ENCODE measurements at places on chromosomes 6 and 20.

DNA sequence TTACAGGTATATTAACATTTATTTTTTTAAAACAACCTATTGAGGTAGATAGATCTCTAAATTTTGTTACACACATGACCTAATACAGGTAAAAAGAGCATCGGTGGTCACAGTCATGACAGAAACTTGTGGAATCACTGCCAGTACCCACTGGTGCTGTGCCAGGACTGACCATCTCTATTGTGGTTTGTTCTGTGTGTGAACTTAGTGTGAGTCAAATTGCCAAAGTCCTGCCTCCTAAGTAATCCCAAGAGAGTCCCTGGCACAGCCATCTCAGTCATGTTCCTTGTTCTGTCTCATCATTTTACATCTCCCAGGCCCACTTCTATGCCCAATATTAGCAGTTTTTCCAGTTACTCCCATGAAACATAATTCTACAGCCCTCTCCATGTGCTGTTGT, 21.4 kb downstream of the GSTA2 start:
- DNase-seq, result no peak

DNA sequence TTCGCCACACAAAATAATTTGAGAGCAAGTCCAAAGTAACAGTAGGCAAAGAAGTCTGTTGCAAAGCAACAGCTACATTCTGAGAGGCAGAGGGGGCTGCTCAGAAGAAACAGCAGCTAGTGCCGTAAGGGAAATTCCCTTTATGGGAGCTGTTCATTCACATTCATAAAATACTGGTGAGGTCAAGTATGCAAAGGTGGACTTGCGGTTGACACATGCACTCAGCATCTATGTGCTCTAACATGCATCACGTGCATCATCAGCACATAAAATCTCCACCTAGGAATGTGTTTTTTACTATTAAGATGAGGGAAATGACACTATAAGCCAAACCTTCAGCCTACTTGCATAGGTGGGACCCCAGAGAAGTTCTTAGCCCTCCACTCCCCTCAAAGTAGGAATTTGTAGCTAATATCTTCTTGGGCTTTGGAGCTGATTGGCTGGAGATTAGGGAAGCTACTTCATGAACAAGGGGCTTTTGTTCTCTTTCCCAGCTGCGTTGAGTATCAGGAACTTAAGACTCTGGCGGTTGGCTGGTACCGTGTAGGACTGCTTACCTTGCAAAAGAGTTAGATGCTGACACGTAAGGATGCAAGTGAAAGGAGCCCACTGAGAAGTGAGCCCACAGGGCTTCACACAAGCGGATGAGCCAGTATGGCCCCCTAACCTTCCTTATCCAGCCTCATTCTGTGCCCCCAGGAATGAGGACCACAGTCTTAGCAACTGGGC, 12.4 kb downstream of the CST3 start:
- DNase-seq, result no peak

GRCh38 chr20:6940048-6940447, 172.6 kb downstream of the BMP2 start:
- no peak for DNase-seq

DNA sequence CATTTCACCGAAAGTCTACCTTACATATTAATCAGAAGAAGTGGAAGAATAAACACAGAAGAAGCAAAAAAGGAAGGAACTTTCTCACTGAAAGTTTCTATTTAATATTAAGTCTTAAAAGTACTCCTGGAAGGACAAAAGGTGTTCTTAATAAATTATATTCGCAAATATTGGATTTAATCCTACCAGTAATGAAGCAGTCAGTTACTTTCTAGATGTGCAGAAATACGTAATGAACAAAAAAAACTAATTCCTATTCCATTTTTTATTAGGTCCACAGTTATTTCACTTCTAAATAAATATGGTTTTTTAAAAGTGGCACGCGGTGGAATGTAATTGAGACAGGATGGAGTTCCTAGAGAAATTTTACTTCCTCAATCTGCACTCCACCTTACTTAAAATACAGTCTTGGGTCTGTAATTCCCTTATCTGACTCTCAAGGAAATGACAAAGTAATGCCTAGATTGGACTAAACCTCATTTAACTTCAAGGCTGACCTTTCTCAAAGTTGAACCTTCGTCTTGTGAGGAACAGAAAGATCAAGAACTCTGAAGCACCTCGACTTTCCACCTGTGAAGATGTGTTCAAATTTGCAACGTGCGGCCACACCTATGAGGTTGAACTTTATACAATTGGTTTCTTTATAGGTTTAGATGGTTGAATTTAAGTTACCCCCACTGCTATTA, 1.1 kb upstream of the TRAM2 start:
- DNase-seq, result no peak

GRCh38 chr6:6591778-6592465, 3.4 kb downstream of the LY86 start:
- no peak for DNase-seq

DNA sequence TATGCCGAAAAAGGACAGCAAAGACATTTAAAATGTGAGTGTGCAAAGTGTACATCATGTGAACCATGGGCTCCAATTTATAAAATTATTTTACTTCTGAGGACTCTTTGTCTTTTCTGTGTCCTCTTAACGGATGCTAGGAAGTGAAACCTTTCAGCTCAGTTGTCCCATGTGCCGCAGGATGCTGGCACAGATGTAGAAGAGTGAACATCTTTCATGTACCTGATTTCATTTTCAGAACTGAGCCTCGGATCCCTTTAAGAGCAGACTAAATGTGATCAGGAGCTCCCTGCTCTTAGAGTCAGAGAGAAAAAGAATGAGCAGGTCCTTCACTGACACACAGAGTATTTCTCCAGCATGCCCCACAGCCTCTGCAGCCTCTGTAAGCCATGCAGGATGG, 27.6 kb upstream of the FUCA2 start:
- DNase-seq, result no peak

DNA sequence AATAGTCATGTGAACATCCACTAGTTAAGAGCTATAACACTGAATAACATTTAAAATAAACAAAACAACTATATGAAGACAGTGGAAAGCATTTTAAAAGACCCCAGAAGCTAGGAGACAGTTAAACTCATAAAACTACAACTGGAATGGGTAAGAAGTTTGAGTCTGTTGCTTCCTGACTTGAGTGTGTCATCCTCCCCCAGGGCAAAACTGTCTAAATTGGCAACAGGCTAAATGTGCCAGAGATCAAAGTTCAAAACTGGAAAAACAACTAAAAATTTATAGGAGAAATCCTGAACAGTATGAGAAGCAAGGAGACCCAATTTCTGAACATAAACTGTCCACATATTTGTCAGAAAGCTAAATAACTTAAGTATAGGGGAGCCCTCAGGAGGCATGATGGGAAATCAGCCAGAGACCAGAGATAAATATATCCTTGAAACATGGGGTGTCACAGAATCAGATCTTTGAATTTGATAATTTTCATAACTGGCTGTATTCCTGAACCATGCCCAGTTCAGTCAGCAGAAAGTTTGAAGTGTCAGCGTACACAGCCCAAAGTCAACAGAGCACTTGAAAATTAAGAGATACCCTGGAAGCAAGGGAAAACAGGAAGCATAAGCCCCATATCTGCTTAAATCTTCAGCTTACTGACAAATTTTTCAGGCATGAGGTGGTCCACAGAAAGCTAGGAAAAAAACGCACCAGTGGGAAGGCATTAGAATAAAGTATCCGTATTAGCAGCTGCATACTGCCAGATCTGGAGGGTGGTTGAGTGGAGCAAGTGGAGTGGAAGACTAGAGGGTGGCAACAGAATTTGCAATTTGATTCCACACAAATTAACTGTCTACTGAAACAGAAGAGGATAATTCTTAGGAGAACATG, 516.1 kb upstream of the MAN1A1 start:
- DNase-seq, result no peak

GRCh38 chr6:124797224-124797623, 165.0 kb upstream of the RNF217 start:
- DNase-seq, result no peak

GRCh38 chr6:166771701-166772100, 144.7 kb upstream of the RPS6KA2 start:
- no peak for DNase-seq

- DNase-seq, result no peak
Observed at GRCh38 chr6:139515511-139515910, 141.1 kb upstream of the CITED2 start.

DNA sequence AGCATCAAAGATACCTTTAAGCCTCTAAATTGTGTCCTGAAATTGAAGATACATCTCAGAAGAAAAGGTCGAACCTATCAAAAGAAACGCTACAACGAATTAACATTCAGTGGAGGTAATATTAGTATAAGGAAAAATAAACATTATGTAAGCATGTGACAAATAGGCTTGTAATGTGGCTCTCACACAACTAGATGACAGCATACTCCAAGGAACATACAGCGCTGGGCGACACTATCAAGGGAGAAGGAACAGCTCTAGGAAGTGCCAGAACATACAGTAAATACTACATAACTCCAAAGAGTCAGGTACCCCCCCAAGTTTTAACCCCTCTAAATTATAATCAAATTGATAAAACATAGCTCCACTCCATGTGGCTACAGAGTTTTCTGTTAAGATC, 103.5 kb downstream of the LAMP5 start:
- no peak for DNase-seq

GRCh38 chr6:11196511-11197174, 35.8 kb downstream of the NEDD9 start:
- DNase-seq, result no peak

- no peak for DNase-seq
Observed at GRCh38 chr6:105178110-105178509, 1.7 kb downstream of the POPDC3 start.

DNA sequence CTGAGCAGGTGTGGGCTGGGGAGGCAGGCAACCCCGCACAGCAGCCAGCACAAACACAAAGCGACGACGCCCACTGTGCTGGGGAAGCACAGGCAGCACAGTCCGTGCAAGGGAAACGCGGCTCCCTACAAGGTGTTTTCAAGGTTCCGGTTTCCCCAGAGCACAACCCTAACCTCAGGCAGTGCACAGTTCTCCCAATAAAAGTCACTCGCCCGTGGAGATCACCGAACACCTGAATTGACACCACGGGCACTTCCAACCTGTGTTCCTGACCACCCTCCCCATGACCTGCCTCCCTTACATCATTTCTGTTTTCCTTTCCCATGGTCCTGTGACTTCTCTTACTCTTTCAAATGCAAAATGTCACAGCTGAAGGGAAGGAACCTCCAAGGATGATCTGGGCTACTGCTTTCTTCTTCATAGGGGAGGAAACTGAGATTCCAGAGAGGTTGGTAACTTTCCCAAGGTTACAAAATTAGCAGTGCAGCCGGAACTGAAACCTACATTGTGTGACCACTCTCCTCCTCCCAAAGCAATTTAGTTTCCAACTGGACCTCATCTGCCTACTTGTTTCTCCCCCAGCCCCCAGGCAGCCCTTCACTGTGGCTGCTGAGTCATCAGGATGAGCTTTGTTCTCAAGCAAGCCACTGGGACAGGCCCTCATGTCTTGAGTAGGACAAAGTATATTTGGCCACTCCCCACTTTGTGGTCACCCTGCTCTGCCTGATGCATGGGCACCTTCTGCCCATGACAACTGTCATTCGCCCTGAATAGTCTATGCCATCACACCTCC, 125.3 kb downstream of the ATXN1 start:
- no peak for DNase-seq

- DNase-seq, result peak; percentile 50
Observed at GRCh38 chr20:46010491-46011391, 2.0 kb downstream of the MMP9 start.

DNA sequence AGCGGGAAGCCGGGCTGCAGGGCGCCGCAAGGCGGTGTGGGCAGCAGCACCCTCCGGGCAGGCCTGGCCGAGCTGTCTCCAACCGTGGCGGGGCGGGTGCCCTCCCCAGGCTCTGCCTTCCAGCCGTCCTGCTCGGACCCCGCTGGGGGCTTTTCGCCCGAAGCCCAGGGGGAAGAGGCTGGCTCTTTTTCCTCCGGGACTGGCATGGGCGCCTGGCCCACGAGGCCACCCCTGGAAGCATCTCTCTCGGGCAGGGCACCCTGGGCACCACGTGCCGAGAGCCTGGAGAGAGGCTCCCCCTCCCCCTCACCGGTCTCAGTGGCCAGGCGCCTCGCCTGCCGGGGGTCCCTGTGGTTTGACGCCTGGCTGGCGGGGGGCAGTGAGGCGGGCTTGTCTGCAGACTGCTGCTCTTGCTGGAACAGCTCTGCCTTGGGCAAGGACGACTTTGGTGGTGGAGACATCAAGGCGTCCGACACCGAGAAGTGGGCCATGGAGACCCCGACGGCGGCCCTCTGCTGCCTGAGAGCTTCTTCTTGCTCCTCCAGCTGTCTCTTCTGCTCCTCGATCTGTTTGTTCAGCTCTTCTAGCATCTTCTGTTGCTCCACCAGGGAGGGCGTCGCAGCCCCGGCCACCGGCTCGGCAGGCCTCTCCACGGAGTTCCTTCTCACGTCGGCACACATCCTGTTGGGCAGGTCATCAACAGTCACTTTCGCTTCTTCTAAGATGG, 19.5 kb upstream of the TCFL5 start:
- DNase-seq, result no peak

DNA sequence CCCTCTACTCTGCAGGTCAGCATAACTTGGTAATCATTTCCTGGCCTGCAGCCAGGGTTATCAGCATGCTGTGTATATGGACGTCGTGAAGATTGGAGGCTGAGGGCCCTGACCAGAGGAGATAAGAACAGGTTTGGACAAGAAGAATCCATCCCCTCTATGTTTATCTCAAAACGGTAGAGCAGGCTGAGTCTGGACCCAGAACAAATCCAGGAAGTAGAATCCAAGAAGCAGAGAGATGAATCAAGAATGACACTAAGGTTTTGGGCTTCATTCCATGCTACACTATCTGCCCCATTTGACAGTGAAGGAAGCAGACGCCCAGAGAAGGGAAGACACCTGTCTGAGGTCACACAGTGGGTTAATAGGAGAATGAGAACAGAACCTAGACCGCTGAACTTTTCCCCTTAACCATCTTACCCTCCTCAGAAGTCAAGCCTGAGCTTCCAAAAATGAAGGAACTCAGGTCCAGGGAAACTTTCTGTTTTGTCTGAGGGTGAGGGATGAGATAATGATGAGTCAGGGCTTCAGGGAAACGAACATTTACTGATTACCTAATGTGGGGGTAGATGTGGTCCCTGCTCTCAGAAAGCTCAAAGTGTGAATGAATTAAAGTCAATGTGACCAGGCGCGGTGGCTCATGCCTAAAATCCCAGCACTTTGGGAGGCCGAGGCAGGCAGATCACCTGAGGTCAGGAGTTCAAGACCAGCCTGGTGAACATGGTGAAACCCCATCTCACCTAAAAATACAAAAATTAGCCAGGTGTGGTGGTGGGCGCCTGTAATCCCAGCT, 9.4 kb upstream of the COMMD7 start:
- no peak for DNase-seq

Measured in stimulated activated naive CD4-positive, alpha-beta T cell (primary cell).